ENCODE measurements at places on chromosomes 7 and 10.

- DNase-seq: no peak
Measured at GRCh38 chr10:61845950-61846268, 55.6 kb upstream of the ARID5B start.

DNA sequence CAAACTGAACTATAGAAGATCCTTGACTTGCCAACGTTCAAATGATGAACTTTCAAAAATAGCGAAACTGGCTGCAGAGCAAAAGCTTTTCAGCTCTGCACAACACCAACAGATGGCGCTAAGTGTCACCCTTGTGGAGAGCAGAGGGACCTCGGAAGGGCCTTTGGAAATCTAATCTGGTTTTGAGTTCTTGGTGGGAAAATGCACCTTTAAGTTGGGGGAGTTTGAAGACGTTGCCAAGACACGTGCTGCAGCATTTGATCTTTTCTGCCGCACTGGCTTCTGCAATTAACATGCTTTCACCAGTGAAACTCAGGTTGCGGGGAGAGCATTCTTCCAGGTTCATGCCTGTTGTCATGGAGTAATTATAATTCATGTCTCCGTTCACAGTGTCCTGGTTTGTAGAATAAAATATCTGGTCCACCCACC is 26.3 kb upstream of the WDR11 start:
- DNase-seq: no peak

DNA sequence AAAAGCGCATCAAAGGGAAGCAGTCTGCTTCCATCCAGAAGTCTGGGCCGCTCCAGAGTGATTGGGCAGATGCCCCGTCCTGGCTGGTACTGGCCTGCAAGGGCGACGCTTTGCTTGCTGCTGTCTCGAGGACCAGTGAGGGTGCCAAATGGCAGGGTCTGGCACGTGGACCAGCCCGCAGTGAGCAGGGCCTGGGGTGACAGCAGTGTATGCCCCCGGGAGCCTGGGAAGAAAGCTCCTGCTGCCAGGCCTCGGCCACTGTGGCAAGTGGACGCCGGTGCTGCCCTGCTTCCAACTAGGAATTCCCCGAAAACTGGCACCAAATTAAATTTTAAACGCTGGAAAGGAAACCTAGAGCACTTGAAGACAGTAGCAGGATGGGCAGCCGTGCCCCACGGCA is 357.0 kb upstream of the MKI67 start:
- no peak for DNase-seq

DNA sequence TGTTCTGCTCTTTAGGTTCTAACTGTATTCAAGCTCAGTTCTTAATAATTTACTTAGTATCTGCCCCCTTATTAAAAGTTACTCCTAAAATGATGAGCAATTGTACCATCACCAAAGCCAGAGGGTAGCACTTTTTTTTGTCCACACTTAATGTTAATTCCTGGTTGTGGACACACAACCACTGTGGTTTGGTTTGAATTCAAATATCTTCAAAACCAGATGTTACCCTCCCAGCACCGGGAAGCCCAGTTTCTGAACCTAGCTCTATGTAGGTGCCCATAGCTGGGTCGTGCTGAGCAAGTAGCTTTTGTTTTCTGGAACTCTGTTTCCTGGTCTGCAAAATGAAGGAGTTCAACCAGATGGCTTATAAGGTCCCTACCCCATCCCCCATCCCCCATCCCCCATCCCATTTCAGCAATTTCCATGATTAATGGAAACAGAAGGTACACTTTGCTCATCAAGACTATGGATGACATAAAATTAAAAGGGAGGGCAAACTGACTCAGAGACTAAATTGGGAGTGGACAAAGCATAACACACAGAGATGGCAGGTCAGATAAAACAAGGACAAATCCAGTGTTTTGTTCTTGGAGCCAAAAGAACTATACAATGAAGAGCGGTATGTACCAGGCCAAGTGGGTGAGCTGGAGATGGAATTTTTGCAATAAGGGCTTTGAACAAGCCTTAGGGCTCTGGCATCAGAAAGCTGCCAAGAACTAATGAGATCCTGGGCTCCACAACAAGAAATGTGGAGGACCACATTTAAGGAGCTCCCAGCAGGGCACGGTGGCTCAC is 56.7 kb downstream of the DLG5 start:
- no peak for DNase-seq

DNA sequence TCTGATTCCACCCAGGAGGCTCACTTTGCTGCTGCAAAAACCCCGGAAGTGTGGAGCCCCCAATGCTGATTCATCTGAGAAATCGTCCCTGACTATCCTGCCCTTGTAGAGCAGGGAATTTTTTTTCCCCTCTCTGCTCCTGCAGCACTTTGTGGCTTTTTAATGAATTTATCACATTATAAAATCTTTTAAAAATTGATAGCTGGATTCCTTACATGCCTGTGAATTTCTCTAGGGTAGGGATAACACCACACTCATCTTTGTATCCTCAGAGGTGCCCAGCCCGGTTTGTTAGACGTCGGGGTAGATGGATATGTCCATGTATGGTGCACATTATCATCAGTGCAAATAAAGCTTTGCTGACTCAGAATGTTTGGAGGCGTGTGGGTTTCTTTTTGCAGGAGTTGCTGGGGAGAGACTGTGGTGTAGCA is 185.7 kb downstream of the STK31 start:
- no peak for DNase-seq

GRCh38 chr7:5692112-5692844 is 89.2 kb downstream of the RNF216 start:
- peak; percentile 9 for DNase-seq

GRCh38 chr10:46029461-46030030 is 877 bp downstream of the NCOA4 start:
- DNase-seq: no peak

DNA sequence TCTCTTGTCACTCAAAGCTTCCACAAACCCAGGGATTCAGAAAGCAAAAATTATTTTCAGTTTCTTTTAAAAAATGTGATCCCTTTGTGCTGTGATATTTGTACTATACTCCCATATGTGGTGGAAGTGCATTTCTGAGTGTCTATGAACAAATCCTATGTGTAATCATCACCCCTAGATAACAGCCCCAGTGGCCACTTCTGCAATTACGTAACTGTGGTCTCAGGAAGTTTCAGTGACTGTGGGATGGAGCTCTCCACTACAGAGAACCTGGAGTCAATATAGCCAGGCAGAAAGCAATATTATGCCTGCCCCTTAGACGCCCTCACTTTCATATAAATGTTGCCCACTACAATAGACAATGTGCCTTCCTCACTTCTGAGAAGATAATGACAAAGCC is 1101.7 kb upstream of the GHITM start:
- no peak for DNase-seq

DNA sequence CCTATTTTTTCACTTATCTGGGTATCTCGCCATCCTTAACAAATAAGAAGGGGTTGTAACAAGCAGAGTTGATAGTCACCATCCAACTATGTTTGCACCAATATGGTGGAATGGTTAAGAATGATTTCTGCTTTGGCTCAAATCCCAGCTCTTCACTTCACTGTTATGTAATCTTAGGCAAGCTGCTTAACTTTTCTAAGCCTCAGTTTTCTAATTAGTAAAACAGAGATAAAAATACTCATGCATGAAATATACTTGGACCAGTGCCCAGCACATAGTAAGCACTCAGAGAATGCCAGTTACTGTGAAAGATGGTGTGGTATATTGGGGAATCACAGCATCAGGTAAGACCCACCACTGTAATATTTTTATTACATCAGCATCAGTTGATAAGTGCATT is 33.6 kb downstream of the ABCB1 start:
- no peak for DNase-seq

DNA sequence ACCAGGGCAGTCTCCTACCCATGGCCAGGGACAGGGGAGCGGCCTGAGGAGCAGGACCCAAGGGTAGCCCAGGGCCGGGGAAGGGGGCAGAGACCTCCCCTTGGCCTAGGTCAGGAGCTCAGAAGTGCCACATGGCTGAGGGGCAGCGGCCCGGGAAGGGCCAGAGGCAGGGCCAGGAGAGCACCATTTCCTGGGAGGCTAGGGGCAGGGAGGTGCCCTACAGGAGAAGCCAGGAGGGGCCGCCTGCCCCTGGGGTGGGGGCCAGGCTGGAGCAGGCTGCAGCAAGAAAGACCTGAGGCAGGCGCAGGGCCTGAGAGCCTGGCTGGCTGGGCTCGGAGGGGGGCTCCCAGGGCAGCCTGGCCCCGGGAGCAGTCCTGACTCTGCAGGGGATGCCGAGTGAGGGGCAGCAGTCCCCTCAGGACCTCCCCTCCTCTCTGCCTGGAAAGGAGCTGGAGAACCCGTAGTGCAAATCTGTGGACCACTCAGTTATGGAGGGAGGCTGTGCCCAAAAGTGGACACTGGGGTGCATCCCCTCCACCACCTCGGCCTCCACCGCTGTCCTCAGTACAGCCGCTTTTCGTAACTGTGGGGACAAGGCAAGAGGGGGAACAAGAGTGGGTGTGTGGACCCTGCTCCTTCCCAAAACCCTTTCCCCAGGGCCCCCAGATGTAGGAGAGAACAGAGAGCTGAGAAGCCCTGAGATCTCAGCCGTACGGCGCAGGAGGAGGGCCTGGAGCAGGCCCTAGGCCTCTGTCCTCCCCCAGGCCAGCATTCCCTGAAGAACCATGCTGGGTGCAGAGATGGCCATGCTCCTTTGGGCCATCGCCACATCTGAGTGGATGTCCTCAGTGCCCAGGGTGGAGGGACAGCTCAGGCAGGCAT is 17.1 kb downstream of the IMPDH1 start:
- no peak for DNase-seq

- no peak for DNase-seq
Measured at GRCh38 chr7:2688409-2689342, 674 bp downstream of the AMZ1 start.

- no peak for DNase-seq
Measured at GRCh38 chr7:149466364-149466763, 5.5 kb upstream of the ZNF777 start.

DNA sequence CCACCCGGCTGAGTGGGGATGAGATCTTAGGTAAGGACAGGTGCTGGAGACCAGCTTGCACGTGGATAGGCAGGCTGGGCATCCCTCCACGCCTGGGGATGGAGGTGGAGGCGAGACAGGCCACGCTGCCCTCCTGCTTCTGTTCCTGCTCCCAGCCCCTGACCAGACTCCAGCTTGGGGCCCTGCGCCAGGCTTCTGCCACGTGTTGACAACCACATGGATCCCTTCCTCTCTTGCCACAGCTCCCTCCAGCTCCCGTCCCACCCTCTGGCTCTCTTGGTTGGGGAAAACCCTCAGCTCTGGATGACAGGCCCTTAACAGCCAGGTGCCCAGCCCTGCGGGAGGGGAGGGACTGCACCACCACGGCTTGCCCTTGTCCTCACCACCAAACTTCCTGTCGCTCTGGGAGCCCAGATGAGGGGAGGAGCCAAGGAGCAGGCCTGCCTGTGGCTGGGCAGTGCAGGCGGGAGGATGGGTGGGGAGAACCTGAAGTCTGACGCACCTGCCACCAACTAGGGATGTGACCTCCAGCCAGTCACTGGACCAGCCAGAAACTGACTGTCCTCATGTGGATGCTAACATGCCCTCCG is 36.0 kb downstream of the KCNH2 start:
- DNase-seq: peak; percentile 23

DNA sequence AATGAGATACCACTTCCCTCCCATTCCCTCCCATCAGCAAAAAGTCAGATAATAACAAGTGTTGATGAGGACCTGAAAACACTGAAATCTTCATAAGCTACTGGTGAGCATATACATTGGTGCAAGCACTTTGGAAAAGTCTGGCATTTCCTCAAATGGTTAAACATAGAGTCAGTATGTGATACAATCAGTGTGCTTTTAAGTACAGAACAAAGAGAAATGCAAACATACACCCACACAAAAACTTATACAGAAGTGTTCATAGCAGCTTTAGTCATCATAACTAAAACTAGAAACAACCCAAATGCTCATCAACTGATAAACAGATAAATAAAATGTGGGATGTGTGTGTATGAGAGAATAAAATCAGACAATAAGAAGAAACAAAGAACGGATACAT is 261.9 kb downstream of the ELMO1 start:
- no peak for DNase-seq

DNA sequence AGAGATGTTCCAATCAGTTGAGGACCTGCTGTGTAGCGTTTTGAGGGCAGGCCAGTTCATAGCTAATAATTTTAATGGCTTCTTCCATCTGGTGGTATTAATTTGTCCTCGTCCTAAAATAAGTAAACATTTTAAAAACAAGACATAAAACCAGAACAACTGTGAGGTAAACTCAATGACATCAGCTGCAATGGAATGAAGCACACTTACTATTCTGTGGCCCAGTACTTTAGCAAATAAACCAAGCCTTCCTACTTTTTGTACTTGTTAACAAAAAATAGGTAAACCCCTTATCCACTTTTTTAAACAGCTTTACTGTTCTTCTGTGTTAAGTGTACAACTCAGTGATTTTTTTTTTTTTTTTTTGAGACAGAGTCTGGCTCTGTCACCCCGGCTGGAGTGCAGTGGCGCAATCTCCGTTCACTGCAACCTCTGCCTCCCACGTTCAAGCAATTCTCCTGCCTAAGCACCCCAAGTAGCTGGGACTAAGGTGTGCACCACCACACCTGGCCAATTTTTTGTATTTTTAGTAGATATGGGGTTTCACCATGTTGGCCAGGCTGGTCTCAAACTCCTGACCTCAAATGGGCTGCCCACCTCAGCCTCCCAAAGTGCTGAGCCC is 28.9 kb upstream of the FZD1 start:
- no peak for DNase-seq

DNA sequence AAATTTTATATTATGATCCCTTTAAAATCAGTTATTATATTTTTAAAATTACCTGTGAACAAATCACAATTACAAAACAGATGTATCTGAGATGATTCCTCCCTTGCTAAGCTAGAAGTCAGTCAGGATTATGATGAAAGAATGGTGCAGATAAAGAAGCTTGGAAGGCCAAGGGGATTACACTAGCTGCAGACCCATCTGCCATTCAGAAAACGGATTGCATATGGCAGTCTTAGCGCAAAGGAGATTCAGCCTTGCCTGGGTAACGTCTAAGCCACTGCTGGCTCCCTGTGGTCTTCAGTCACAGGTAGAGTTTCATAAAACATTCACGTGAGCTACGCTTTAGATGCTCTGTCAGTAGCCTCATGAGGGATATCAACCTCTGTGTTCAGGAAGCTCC is 222.2 kb downstream of the POU6F2 start:
- no peak for DNase-seq

DNA sequence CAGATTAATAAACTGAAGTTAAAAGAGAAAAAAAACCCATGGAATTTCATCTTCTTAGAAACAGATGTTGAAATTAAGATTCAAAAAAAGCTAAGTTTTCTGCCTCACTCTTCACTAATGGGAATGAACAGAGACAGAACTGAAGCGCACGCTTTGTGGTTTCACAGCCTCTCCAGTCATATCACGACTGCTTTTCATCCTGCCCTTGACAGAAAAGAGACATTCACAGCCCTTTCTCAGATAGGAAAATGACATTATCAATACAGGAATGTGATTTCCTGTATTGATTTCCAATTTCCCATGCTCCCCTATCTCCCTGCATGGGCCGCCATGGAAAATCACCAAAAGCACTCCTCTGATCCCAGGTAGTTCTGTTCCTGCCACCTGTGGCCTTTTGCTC is 108.2 kb downstream of the PFKFB3 start:
- no peak for DNase-seq

Measured in stimulated activated CD4-positive, alpha-beta T cell treated with anti-CD3 and anti-CD28 coated beads, Interleukin-4, amount 100 ng/mL, for 4 hours (primary cell).